ENCODE measurements at places on chromosomes 11 and 22.

GRCh38 chr11:93895106-93895862, 44.9 kb upstream of the VSTM5 start:
- DNase-seq, result no peak

DNA sequence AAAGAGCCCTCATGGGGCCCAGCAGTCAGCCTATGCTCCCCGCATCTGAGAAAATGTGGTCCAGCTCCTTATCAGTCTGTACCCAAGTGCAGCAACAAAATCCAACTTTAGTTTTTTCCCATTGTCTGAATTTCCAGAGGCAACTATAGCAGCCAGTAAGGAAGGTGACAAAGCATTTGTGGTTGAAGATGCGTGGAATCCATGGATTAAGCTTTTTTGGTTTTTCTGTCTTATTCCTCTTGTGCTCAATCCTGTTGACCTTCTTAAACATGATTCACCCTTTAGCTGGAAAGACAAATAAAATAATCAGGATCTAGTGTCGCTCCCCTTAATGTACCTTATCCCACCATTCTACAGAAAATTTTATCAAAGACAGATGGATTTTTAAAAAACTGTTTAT, 14.3 kb downstream of the GDPD4 start:
- DNase-seq, result no peak

- no peak for DNase-seq
These were observed 4.6 kb downstream of the WT1 start for GRCh38 chr11:32430568-32431381.

GRCh38 chr11:60878245-60879101, 11.1 kb downstream of the ZP1 start:
- no peak for DNase-seq

DNA sequence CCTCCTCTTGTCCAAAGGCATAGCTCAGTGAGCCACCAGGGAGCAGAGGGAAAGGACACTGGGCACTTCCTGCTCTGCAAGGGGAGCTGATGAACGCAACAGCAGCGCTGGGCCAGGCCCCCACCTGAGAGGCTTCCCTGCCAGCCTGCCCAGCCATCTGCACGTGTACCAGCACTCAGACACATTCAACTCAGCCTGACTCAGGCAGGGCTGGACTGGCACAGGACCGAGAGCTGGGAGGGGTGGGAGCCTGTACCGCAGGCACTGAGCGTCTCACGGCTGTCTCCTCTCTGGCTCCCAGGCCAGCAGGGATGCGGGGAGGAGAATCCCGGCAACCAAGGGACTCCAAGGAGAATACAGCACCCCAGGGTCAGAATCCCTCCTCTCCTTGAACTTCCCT, 411.8 kb downstream of the CTTN start:
- no peak for DNase-seq

DNA sequence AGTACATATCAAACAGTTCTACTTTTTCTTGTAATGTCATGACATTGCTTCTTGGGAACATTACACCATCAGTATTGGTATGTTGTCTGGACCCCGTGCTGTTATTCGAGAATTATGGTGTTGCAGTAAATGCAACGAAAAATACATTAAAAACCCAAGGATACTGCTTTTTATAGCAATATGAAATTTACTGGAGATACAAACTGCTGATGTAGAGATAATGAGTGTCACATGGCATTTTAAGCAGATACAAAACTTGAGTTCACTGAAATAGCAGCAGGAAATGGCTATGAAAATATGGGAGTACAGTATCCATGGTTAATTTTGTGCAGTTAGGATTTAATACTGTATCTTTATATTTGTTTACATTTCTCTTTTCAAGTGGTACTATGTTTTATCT, 7.4 kb upstream of the CARD16 start:
- no peak for DNase-seq

Data from GM19239 (cell line).